ENCODE measurements at places on chromosomes 2 and 18.
A peak's percentile ranks its signal among the peaks of the same experiment; 100 is the strongest.

DNA sequence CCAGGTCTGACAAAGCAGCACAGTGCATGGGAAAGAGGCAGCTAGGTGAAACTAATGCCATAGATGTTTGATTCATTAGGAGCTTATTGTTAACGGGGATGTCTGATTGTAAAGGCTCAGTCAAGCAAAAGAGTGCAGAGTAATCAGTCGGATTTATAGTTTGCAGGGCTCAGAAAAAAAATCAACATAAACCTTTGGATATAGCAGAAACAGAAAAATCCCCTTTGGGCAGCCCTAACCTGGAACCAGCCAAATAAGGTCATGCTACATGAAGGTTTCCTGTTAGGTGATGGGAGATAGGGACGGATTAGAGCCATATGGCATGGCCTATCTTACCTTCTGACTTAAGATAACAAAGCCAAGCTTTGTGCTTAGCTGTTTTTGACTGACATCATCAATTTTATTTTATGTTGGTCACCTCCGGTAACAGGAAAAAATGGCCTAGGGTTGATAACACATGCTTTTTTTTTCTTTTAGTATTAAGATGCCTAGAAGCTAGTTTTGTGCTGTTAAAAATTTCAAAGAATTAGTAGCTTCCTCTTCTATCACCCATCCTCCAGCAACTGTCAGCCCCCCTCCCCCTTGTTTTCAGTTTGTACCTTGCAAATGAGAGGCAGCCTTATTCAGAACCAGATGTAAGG, 60.7 kb upstream of the ZEB2 start:
- DNase-seq, result no peak

GRCh38 chr2:228699400-228699799, 517.9 kb upstream of the SPHKAP start:
- DNase-seq, result no peak

DNA sequence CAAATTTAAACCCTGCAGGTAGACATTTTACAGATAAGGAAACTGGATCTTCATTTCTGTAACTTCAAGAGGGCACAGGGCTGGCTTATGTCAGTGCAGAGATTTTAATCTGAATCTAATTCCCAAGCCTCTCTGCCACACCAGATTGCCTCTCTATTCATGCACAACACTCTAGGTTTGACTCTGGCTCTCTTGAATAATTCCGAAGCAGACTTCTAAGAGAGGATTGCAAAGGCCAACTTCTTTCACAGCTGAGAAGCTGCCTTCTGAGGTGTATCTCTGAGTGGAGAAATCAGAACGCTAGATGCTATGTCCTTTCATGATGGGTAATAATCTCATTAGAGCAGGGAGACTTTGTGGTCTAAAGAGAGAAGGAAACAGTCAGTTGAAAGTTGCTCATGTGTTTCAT, 20.1 kb upstream of the MGAT5 start:
- peak; percentile 32 for DNase-seq

- no peak for DNase-seq
Measured at GRCh38 chr2:54983345-54984220, 66.7 kb downstream of the RTN4 start.

GRCh38 chr2:189179570-189179950, at the start of gene COL5A2:
TSS of gene COL5A2 (minus strand) at chr2:189179761. CDS start at chr2:189179604, 157 bp downstream.
- no peak for DNase-seq

DNA sequence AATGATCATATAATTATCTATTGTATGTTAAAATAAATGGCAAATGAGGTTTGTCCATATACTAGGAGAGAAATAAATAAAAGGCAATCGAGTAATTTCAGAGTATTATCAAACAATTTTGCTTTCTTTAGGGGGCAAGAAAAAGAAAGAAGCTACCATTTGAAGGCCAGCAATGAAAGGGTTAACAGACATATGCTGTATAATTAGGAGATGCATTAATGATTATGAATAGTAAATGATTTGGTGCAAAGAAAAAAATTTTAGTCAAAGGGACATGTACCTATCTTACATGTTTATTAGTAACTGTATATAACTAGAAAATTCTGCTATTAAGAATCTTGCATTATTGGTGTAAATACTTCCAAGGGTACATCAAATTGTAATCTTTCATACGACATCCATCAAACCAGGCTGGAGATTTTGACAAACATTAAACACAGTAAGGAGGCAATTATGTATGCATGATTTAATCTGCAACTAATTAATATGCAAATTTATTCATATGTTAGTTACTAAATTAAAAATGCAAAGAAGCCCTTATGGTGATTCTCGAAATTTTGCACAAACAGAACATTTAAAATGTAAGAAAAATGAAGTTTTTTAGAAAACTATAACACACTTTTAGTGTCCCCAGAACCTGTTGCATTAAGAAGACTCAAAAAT, 251.4 kb downstream of the TCF4 start:
- DNase-seq, result no peak

GRCh38 chr2:218149098-218149497, 17.7 kb downstream of the CXCR1 start:
- no peak for DNase-seq

DNA sequence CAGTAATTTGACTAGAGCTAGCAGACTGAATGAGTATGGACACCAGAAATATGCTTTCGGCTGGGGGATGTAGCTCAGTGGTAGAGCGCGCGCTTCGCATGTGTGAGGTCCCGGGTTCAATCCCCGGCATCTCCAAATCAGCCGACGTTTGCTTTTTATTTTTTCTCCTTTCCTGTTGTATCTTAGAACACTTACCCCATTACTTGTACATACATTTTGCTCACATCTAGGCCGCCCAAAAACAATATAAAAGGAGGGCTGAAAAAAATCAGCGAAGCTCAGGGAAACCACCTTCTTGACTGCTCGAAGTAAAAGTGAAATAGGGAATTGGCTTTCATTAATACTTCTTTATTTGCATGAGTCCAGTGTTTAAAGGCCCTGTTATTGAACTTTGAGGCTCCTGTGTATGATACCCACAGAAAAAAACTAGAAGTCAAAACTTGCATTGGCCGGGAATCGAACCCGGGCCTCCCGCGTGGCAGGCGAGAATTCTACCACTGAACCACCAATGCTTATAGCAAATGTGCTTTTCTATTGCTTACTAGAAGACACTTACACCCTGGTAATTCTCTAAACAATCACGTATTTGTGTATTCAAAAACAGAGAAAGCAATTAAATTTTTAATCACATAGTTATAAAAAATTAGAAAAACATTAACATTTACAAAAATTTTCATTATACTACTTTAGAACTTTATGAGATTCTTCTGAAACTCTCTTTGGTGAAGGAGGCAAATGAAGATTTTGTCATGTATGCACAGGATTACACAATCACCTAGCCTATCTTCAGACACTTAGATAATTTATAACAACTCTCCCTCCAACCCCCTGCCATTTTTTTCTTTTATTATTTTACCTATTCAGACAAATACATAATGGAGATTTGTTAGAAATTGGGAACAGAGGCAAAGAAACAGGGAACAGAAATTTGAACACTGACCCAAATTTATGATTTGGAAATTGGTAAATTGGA, 35.2 kb upstream of the GPD2 start:
- peak; percentile 59 for DNase-seq

- no peak for DNase-seq
Measured at GRCh38 chr2:17940091-17940630, 61.7 kb downstream of the KCNS3 start.

GRCh38 chr2:172962824-172963223, 112.8 kb upstream of the MAP3K20 start:
- DNase-seq, result no peak

DNA sequence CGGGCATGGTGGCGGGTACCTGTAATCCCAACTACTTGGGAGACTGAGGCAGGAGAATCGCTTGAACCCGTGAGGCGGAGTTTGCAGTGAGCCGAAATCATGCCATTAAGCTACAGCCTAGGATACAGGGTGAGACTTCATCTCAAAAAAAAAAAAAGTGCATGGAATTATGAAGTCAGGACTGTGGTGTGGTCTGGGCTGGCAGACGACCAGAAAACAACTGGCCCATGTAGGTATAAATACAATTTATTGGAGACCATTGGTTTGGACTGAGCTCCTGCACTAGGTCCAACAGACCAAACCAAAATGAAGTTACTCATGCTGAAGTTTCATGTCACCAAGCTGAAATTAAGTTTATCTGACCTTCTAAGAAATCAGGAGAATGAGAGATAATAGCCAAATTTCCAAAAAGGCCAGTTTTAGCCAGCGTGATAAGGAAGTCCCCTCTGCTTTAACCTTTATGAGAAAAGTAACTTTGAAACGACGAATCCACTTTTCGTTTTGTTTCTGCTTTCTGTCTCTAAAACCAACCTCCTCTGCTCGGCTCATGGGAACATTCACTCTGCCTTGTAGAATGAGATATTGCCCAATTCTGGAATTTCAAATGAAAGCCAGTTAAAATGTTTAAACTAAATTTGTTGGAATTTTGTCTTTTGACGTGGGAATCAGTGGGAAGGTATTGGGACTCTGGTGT, 17.7 kb upstream of the RAB10 start:
- no peak for DNase-seq

DNA sequence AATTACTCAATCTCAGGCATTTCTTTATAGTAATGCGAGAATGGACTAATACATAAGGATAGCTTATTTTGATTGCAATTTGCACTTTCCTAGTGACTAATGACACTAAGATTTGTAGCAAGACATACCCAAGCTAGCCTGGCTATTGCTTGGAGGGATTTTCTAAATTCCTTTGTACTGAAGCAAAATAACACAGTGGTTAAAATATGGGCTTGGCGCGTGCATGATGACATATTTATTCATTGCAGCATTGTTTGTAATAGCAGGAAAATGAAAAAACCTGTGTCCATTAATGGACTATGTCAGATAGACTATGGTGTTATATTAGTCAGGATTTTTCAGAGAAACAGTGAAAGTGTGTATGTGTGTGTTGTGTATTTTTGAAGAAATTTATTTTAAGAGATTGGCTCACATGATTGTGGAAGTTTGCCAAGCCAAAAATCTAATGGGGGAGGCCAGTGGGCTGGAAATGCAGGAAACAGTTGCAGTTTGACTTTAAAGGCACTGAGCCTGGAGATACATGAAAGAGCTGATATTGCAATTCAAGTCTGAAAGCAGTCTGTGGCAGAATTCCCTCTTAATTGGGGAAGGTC, 16.7 kb upstream of the LAPTM4A start:
- no peak for DNase-seq

DNA sequence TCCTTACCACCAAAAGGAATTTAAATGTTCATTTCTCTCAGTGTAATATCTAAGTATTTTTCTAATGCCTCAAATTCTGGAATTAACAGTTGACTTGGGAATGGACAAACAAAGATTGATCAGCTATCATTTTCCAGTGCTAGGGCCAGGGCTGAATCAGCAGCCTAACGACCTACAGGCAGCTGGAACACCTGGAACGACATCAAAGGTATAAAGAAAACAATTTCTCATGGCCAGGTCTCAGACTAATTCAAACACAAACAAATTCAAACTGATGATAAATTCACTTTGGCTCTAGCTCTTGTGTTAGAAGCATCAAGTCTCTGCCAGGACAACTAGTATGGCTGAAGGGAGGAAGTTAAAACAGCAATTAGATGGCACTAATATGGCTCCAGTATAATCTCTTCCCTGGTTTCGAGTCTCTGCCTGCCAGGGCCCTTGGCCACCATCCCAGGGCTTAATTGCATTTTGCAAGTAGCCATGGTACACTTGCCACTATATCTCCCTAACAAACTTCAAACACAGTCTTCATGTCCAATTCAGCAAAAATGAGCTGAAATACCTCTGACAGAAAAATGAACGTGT, 70.2 kb upstream of the FSHR start:
- no peak for DNase-seq

- no peak for DNase-seq
Measured at GRCh38 chr18:9827211-9827792, 58.5 kb upstream of the TXNDC2 start.

DNA sequence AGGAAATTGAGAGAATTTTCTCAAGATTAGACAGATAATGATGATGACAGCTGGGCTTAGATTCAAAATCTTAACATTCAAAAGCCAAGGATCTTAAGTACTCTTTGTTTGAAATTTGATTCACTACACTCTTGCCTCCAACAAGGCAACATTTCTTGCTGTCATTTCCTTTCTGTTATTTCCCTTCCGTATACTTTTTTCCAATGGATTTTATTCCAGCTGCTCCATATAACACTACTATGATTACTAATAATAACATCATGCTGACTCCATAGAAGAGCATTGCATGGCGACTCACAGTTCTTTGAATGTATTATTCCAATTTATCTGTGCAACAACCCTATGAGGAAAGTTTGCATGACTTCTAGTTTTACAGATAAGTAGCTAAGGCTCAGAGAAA, 33.9 kb upstream of the CCDC102B start:
- no peak for DNase-seq

- no peak for DNase-seq
Measured at GRCh38 chr2:74413001-74413698, 8.3 kb downstream of the C2orf81 start.

- DNase-seq, result no peak
Measured at GRCh38 chr18:12017081-12017480, 35.8 kb downstream of the IMPA2 start.

DNA sequence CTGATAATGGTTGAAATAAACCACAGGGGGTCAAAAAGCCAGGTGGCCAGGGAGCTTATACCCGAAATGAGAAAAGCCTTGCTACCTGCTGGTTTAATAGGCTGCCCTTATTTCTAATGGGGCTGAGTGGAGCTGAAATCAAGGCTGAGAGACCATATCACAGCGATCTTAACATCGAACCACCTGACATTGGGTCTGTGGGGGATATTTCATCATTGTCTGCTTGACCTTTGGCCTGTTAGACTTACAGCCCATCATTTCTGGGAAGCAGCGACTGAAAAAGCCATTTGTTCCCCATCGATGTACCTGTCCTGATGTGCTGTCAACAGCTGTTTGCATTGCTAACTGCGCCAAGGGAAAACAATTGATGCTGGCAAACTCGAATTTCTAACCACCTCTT, 199.7 kb upstream of the SLC14A2 start:
- no peak for DNase-seq

DNA sequence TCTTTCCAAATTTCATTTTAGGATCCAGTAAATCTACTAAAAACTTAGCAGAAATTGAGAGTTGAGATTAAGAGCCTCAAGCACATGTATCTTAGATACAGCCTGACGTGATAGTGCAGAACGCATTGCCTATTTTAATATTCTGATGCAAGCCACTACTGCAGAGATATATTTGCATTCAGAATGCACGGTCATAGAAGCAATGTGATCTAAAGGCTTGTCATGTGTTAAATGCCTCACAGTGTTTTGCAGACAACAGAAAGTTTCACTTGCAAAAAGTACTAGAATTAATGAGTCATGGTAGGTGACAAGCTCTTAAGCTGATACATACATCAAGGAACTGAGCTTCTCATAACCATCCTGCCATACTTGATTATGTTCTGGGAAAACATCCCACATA, 886.7 kb upstream of the CHAC2 start:
- DNase-seq, result no peak

DNA sequence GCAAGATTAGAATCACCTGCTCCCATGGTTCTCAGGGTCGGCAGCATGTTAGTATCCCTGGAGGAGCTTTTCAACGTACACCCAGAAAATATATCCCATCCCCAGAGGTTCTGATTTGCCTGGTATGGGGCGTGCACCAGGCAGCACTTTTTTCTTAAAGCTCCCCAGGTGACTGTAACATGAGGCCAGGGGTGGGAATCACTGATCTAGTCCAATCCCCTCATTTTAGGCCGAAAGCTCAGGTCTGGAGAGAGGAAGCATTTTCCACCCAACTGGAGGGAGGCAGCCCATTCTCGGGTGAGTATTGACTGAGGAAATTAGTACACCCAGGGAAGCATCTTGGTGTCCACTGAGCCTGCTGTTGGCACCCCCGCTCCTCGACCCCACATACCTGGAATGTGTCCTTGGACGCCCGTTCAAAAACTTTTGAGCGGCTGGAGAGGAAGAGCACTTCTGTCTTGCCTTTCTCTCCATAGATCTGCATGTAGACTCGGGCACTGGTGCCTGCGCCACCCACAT, 94.3 kb downstream of the LOXHD1 start:
- no peak for DNase-seq

GRCh38 chr2:138271467-138271866, 230.1 kb upstream of the SPOPL start:
- DNase-seq, result no peak

Data from GM10248 (cell line).